Frontal cortex (tissue), 4 donors: ENCODE measurements at places on chromosomes 13 and 19. TPM values are rescaled to one million over a fixed set of nuclear protein-coding genes. Genes with fewer than 3 reads are reported as not detected.
A peak's percentile ranks its signal among the peaks of the same experiment; 100 is the strongest.

- no peak for DNase-seq
Measured at GRCh38 chr13:30845297-30846214, 60.5 kb upstream of the MEDAG start.

- DNase-seq, result no peak
Measured at GRCh38 chr13:46982856-46983582, 86.2 kb upstream of the HTR2A start.

The PROZ gene
- not detected for total RNA-seq

- DNase-seq, result peak; percentile 60
Measured at GRCh38 chr19:18020212-18021085, 12.5 kb downstream of the ARRDC2 start.
